Retina (tissue), 1 donor: ENCODE measurements at places on chromosomes 7 and 10.
A peak's percentile ranks its signal among the peaks of the same experiment; 100 is the strongest.

GRCh38 chr7:127644484-127644883 is 7.5 kb upstream of the SND1 start:
- no peak for DNase-seq

DNA sequence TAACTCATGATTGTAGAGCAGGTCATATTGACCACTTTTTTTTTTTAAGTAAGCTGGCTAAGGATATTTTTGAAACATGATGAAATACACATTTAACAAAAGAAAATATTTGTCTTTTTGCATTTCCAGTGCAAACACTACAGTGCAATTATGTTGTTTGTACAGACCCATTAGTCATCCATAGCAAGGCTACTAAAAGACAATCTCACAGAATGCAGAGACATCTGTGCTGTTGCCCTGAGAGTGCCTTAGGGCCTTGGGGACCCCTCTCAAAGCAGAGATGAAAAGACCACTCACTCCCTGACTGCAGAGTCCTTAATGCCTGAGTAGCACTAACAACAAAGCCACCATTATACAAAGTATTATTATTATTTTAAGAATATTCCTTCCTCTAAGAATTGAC is 104.5 kb downstream of the NRCAM start:
- DNase-seq, result peak; percentile 18

GRCh38 chr7:107613439-107613838 is 33.4 kb downstream of the BCAP29 start:
- DNase-seq, result no peak

DNA sequence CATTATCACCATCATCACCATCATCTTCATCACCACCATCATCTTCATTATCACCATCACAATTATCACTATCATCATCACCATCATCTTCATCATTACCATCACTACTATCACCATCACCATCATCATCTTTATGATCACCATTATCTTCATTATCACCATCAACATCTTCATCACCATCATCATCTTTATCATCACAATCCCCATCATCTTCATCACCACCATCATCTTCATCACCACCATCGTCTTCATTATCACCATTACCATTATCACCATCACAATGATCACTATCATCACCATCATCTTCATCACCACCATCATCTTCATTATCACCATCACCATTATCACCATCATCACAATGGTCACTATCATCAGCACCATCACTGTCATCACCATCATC is 621.1 kb downstream of the PTPRN2 start:
- DNase-seq, result no peak

DNA sequence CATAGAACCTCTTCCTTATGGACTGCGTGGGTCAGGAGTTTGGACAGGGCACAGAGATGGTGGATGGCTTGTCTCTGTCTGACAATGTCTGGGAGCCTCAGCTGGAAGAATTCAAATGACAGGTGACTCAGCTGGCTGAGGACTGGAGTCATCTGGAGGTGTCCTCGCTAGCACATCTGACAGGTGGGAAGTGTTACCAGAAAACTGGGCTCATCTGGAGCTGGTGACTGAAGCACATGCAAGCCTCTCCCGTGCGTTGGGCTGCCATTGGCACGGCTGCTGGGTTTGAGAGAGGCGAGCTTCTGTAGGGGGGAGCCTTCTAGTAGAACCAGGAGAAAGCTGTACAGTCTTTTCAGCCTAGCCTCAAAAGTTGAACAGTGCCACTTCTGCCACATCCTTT is 71.0 kb downstream of the CELF2 start:
- DNase-seq, result no peak

DNA sequence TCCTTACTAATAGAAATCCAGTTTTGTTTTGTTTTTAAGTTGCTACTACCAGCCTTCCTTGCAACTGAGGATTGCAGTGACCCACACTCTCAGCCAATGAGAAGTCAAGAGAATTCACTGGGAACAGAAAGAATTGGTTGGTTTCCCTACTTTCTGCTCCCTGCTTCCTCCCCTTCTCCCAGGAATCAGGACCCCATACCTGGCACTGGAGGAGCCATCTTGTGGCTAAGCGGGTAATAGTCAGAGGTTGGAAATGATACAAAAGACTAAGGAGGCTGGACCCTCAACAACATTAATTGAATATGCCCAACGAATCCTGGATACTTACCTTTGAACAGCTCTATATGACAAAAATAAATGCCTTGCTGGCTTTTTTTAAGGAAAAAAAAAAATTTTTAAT is 6.3 kb downstream of the TMEM176A start:
- no peak for DNase-seq

GRCh38 chr10:100995181-100995580 is 4.4 kb upstream of the LZTS2 start:
- no peak for DNase-seq

DNA sequence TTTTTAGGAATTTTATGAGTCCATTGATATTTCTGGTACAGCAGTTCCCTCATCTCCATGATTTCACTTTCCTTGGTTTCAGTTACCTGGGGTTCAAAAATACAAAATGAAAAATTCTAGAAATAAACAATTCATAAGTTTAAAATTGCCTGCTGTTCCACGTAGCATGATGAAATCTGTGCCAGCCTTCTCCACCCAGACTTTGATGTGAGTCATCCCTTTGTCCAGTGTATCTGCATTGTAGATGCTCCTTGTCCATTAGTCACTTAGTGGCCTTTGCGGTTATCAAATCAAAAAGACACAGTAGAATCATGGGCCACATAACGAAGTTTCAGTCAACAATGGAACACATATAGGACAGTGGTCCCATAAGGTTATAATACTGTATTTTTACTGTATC is 286.9 kb downstream of the PTEN start:
- no peak for DNase-seq

- no peak for DNase-seq
These were observed 53.1 kb upstream of the CHST15 start for GRCh38 chr10:124146483-124146882.

DNA sequence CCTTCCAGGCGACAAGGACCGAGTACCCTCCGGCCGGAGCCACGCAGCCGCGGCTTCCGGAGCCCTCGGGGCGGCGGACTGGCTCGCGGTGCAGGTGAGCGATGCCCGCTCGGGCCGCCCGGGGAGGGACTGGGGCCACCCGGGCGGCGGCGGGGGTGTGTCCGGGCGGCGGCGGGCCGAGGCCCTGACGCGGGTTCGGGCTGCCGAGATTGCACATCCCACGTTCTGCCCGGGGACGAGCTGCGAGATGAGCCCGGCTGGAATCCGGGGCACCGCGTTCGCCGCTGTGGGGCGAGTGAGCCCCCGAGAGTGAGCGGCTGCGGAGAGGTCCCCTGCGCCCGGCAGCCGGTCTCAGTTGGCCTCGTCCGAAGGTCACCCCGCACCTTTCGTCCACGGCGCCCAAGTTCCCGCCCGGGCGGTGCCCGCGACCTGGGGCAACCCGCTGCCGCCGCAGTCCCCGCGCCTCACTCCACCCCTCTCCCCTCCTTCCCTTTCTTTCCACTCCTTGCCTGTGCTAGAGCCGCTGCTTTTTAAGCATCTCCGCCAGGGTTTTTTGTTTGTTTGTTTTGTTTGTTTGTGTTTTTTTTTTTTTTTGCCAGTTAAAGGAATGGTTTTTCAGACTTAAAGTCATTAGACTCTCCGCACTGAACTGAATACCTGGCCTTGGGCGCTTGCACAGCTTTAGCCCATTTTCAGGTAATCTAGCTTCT is 515 bp downstream of the RALA start:
- DNase-seq, result peak; percentile 71

- peak; percentile 52 for DNase-seq
These were observed 206.5 kb upstream of the PRKCQ start for GRCh38 chr10:6786579-6787031.

DNA sequence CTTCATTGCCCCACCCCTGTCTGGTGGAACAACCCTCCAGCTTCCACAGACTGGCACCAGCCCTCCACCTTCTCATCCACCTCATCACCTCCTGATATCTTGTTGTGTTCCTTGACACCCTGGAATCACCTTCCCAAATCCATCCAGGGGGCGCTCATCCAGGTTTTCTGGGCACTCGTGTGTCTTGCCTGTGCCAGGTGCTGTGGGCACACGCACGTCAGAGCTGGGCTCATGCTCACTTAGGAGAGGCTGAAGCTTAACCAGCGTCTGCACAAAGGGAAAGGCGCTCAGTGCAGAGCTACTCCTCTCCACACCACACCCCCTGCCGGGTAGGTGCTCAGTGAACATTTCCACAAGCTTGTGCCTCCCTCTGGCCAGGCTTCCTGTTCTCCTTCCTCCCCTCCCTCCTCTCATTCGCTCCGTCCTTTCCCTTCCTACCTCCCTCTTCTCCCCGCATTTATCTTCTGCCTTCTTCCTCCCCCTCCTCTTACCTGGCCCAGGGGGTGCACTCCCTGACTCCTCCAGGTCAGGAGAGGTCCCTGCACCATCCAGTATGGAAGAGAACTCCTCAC is 4.8 kb downstream of the ADCYAP1R1 start:
- DNase-seq, result no peak

GRCh38 chr10:34280599-34281374 is 534.3 kb downstream of the PARD3 start:
- no peak for DNase-seq

GRCh38 chr7:129776362-129776722 is 164.8 kb downstream of the NRF1 start:
- no peak for DNase-seq

DNA sequence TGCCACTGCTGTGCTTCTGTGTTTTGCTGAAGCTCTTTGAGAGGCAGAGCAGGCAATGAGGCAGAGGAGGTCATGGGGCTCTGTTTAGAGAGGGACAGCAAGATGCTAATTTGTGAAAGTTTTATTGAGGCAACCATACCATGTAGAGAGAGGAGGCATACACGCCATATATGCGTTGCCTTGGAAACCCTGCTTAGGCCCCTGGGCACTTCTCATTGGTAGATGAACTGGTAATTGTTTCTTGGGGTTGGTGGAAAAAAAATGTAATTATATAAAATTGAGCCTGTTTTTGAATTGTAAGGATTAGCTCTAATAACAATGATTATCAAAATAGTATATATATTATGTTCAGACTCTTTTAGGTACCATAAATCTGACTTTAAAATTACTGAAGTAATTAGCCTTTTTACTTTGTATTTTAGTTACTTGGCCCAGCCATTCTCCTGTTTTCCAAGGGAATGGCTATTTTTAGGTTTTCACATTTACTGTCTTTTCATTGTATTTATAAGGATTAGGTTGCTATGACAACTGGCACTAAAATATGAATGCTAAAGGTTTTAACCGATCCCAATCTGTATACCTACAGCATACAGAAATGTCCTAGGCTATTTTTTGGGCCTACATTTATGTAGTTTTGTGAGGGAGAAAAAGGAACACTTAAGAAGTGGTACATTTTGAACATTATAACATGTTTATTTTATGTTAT is 52.4 kb downstream of the BZW2 start:
- no peak for DNase-seq

DNA sequence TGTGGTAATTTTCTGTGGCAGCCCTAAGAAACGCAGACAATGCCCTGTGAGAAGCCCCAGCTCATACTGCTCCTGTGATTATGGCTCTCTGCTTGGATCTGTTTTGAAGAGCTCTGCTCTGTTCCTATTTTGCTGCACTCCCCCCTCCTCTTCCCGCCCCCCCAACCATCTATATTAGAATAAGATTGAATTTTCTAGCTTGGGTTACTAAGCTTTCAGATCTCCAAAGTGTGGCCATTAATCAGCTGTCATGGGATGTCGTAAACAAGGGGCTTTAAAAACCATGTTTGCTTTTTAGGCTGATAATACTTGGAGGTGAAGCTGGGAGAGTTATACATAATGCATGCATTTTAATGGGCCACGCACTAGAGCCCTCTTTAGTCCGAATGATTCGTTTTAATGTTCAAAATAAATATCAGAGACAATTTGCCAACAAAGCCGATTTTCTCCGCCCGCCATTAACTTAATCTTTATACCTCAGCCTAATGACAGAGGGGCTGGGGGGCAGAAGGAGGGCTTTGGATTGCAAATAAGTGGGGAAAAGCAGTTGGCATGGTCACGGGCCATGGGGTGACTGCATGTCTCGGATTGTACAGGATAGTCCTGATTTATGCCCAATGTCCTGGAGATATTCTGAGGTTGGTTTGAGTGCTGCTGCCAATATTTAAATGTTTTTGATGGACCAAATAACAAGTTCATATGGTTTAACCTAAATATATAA is 165.5 kb downstream of the RPS24 start:
- DNase-seq, result no peak

DNA sequence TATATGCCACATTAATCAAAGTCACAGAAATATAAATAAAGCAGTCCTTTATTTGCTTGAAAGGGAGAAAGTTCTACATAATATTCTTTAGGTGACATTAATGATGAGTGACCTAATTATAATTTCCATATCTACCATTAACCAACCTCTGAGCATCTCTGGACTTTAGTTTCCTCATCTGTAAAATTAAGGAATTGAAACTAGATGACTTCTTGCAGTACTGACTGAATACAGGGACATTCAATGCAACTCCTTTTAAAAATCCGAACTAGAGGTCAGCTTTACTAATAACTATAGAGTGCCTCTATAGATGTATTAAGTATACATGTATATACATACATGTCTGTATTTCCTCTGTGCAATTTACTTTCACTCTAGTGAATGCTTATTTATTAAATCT is 3.9 kb downstream of the FMC1 start:
- no peak for DNase-seq

- DNase-seq, result peak; percentile 85
These were observed 46.2 kb downstream of the AOC1 start for GRCh38 chr7:150898475-150899011.

DNA sequence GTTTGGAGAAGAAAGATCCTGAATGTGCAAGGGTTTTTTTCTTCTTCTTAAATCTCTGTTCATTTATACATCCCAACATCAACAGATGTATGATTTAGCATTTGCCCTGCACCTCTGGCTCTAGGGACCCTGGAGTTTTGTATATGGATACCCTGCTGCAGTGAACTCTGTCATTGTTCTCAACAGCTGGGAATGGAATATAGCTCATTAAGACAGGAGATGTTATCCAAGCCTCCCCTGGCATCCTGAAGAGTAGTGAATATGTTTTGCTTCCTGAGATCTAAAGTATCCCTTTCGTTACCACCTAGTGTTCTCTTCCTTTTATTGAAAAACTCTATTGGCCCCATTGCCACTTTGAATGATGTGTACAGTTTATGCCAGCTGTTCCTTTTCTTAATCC is 275.9 kb downstream of the EXOC4 start:
- DNase-seq, result no peak

- DNase-seq, result peak; percentile 38
These were observed 25.4 kb upstream of the PRXL2A start for GRCh38 chr10:80382989-80383388.

- no peak for DNase-seq
These were observed 62.5 kb downstream of the CSGALNACT2 start for GRCh38 chr10:43200538-43201390.

- DNase-seq, result no peak
These were observed 14.2 kb upstream of the ZNF107 start for GRCh38 chr7:64651632-64652165.
